ENCODE measurements at places on chromosomes 1 and 21. TPM values are rescaled to one million over a fixed set of nuclear protein-coding genes. Genes with fewer than 3 reads are reported as not detected.

- no peak for DNase-seq
Observed at GRCh38 chr1:112997781-112998180, 41.8 kb upstream of the SLC16A1 start.

DNA sequence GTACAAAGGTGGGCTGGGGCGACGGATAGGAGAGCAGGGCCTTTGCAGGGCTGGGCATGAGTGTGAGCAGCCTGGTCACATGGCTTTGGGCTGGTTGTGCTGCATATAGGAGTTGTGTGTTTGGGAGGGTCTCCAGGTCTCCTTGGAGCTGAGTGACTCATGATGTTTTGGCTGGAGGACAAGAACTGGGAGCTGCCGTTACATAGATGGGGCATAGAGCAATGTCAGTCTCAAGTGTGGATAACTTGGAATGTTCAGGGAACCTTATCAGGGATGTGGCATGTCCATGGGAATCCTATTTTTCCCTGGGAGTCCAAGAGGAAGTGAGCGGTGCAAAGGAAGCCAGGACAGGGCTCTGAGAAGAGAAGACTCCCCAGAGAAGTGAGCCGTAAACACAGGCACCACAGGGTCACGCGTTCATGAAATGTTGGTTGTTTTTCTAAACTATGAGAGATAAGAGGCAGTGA lies 136.4 kb upstream of the KCNE2 start:
- no peak for DNase-seq

Gene CLDN17
- not detected for total RNA-seq

Gene RORC
- total RNA-seq: 0.17 TPM

- DNase-seq: no peak
Observed at GRCh38 chr1:40802742-40803113, 19.1 kb downstream of the KCNQ4 start.

DNA sequence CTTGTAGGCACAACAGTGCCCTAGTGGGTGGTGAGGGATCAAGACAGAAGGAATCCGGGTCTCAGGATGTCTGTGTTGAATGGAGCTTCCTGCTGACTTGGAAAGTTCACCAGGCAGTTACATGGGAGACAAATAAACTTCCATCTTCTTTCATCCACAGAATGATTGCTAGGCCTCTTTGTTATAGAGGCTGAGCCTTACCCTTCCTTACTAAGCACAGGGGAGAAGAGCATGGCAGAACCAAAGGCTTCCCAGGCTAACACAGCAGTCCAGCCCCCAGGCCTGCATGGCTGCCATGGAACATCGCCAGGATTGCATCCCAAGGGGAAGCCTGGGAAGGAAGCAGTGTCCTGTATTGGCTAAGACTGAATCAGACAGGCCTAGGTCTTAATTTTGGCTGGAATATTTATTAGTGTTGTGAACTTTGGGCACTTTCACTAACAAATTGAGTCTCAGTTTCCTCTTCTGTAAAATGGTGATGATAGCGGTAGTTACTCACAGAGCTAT lies 18.7 kb downstream of the HEYL start:
- DNase-seq: no peak

Gene CHIA
- total RNA-seq: not detected

DNA sequence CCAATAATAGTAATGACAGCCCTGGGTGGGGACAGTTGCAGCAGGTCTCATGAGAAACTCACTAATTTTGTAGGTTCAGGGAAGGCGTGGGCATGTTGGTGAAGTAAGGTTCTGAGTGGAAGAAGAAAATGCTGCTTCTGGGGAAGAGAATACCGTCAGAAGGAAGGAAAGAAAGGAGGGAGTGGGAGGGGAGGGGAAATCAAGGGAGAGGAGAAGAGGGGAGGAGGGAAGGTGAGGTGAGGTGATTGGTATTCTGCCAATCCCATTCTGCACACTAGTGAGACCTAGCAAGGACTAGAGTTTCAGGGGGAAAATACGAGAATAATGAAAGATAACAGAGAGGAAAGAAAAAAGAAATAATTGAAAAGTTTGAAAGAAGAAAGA lies 32.4 kb upstream of the MGST3 start:
- DNase-seq: no peak

Gene TPTE
- not detected for total RNA-seq

Gene AMY2B
- total RNA-seq: 6.3 TPM

DNA sequence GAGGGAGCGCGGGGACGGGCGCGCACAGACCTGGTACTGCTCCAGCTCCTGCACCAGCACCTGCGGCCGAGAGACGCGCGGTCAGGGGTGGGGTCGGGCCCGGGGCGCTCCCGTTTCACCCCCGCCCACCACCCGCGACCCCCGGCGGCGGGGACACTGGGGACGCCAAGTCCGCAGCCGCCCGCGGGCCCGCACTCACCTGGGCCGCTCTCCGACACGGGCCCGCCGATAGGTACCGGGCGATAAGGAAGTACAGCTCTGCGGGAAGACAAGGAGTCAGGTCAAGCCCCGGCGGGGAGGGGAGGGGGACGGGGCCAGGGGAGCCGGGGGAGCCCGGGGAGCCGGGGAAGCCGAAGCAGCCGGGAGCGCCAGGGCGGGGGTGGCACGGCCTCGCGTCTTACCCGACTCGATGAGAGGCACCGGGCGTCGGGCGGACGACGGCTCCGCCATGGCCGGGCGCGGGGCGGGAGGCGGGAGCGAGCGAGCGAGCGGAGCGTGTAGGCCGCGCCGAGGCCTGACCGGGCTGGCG lies 326 bp downstream of the BRWD1 start:
- DNase-seq: no peak

Gene USF1
- total RNA-seq: 55.7 TPM

DNA sequence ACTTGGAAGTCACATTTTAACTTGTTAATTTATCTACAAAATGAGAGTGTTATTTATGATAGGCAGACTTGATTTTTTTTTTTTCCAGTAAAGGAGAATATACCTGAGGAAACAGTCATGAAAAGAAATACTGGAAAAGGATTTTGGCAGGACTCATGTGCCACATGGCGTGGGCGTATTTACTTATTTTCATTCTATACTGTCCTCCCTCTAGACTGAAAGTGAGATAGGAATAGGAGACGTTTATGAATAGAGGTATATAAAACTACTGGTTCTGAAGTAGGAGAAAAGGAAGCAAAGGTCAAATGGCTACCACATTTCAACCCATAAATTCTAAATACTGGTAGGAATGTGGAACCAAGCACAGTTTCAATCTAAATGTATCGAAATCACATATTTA lies 94.8 kb upstream of the MPC2 start:
- DNase-seq: no peak

GRCh38 chr1:24344090-24344742 lies 25.1 kb downstream of the GRHL3 start:
- DNase-seq: no peak

DNA sequence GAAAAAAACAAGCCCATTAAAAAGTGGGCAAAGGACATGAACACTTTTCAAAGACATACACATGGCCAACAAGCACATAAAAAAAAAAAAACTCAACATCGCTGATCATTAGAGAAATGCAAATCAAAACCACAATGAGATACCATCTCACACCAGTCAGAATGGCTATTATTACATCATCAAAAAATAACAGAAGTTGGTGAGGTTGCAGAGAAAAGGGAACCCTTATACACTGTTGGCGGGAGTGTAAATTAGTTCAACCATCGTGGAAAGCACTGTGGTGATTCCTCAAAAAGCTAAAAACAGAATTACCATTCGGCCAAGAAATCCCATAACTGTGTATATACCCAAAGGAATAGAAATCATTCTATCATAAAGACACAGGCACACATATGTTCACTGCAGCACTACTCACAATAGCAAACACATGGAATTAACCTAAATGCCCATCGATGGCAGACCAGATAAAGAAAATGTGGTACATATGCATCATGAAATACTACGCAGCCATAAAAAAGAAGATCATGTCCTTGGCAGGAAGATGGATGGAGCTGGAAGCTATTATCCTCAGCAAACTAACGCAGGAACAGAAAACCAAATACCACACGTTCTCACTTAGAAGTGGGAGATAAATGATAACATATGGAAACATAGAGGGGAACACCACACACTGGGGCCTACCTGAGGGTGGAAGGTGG lies 70.1 kb downstream of the INTS7 start:
- DNase-seq: no peak

DNA sequence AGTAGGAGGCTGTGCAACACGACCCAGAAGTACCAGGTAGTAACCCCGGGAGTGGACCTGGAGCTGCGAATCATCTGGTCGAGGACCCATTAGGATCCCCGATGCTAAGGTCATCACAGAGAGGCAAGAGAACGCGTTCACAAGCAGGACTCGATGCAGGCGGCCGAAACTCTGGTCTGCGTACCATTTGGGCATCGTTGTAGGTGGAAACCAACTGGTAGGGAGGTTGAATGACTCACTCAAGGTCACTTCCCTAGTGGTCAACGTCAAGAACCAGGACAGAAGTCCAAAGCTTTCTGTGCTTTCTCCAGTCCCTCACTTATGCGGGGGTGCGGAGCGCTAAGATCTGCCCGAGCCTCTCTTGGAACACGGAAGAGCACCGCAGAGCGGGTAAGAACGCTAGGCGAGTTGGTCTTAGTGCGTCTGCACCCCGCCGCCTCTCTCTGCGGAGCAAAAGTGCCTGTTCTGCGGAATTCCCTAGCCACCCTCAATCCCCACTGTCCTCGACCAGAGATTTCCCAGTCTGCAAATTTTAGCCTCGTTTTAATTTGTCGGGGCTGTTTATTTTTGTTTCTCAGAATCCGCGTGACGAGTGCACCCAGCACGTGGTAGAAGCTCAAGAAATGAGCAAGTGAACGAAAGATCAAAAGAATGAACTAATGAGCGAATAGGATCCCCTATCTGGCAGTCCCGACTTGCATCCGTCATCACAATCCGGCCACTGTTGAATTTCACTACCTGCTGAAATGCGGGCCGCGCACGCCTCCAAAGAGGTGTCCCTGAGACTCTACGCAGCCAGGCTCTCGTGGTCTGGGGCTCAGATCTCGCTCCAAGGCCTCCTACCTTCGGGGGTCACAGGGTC lies 12.2 kb downstream of the HLX start:
- DNase-seq: no peak

GRCh38 chr21:39182484-39183271 lies 573 bp downstream of the PSMG1 start:
- DNase-seq: no peak

DNA sequence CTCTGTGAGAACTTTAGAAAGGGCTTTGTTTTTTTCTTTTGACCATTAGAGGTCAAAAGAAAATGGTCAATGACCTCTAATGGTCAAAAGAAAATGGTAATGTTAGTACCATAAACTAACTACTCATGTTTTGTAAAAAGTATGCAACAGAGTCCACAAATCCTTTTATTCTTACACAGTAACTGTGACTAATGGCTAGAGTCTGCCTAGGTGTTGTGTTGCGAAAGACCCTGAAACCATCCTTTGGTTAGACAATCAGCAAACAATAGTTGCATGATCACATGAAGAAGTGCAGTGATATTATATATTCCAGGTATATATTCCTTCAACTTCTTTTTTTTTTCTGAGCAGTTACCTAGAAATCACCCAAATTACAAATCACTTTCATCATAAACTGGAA lies 40.9 kb downstream of the NEGR1 start:
- DNase-seq: peak; percentile 1

DNA sequence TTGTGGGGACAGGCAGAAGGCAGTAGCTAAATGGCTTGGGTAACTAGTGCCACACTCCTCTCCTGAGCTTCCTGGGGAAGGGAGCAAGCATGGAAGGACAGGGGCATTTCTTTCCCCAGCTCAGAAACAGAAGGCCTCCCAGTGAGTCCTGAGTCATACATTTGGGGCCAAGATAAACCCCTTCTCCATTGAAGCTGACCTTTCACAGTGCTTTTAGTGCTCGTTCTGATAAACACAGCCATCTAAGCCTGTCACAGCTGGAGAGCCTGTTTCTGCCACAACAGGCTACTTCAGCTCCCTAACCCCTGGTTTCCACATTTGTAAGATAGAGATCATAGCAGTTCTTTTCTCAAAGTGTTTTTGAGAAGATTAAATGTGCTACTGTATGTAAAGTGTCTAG lies 374.0 kb downstream of the LMX1A start:
- DNase-seq: no peak

GRCh38 chr21:21159253-21159899 lies 161.2 kb downstream of the NCAM2 start:
- DNase-seq: no peak

DNA sequence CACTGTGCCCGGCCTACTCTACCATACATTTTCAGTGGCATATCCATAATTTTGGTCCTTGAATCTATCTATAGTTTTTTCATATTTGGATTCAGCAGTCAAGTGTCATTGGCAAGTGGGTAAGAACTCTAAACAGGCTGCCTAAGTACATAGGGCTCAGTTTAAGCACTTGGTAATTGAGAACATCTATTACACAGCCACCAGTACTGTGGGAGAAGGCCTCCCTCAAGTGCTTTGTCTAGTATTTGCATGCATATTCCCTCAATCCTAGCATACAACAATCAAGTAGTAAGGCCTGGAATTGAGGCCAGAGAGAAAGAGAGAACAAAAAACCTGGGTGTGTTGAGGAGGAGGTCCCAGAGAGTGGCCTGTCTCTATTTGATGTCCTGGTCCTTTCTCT lies 325.2 kb downstream of the USP25 start:
- DNase-seq: no peak

DNA sequence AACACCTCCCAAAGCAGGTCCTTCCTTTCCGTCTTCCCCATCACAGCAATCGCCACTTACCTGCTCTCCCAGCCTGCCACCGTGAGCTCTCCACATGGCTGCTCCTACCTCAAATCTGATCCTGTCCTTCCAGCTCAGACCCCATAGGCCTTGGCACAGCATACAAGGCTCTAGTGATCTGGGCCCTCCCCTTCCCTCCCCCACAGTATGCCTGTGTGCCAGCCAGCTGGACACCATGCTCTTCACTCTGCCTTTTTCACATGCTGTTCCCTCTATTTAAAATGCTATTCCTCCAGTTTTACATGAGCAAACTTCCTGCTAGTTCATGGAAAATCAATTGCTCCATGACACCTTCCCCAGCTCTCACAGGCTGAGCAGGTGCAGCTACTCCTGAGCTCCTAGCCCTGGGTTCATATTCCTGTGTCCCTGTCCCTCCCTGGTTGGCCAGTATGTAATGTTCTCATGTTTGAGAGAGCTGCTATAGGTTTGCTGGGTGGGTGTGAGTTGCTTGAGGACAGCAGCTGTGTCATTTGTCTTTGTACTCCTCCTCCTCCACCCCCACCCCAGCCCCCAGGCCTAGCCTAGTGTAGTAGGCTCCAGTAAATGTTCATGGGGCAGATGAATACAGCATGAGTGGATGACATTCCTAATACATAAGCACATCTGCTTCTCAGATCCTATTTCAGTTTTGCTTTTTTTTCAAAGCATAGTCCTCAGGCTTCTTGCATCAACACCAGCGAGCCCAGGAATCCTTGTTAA lies 6.3 kb upstream of the TNNT2 start:
- DNase-seq: peak; percentile 91
